GM23248 (cell line): ENCODE measurements at places on chromosomes 2 and 18. TPM values are rescaled to one million over a fixed set of nuclear protein-coding genes. Genes with fewer than 3 reads are reported as not detected.
A peak's percentile ranks its signal among the peaks of the same experiment; 100 is the strongest.

Gene MRPS9
- polyA plus RNA-seq = 22.2 and 22.5 TPM in 2 replicates

Gene FER1L5
- 0.05 and 0.08 TPM in 2 replicates for polyA plus RNA-seq

Gene EGR4
- 0.08 TPM in 1 of 2 replicates, not detected in the other for polyA plus RNA-seq

Gene GALR1
- polyA plus RNA-seq = not detected in 2 replicates

DNA sequence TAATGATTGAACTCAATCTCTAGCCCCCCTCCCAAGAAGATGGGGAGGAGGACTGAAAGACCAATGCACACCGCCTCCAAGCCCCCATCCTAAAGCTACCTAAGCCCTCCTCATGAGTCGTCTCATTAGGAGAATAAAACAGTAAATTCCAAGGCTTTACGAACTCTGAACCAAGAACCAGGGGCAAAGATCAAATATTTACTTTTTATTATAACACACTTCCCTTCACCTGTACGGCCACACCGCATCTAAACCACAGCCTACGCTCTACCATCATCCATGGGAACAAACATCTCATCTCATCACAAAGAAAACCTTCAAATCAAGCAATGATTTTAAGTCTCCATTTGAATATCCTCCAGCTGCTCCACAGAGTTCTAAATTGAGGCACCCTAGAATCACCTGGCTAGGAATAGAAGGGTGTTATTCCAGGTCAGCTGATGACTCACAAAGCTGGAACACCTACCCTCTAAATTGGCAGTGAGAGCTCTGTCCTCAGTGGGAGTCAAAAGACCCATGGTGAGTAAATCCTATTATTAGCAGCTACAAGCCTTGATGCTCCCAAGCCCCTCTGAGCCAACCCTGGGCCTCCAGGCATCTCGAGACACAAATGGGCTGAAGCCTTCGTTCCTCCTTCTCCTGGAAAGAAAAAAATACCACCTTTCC lies 45.6 kb upstream of the BZW1 start:
- H3K27ac ChIP-seq = peak overlapping the region; percentile 80
- H3K36me3 ChIP-seq = no peaks in the 10 kb centered on the region
- no peaks in the 10 kb centered on the region for H3K27me3 ChIP-seq
- no peak overlapping the region for H3K4me3 ChIP-seq
- DNase-seq = no peak

- no peak for DNase-seq
- H3K4me3 ChIP-seq = no peak overlapping the region
- H3K36me3 ChIP-seq = no peaks in the 10 kb centered on the region
- H3K4me1 ChIP-seq = 0 out of 2 replicates have a peak, but pooled peaks cover 3% of the 10 kb centered on the region
Measured at GRCh38 chr2:99734236-99734635, 244.4 kb upstream of the REV1 start.

DNA sequence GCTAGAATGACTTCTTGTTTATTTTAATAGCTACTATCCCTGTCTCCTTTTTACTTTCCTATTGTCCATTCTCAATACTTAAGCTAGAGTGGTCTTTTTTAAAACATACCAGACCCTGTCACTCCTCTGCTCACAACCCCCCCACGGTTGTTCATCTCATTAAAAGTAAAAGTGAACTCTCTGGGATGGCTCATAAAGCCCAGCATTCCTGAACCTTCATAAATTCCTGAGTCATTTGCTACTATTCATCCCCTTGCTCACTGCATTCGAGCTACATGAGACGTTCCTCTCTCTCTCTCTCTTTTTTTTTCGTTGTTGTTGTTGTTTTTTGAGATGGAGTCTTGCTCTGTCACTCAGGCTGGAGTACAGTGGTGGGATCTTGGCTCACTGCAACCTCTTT lies 148.7 kb upstream of the DSEL start:
- peaks cover 20% of the 10 kb centered on the region for H3K4me1 ChIP-seq
- 0 out of 2 replicates have a peak overlapping the region, but pooled peaks have one; percentile 2 for H3K4me3 ChIP-seq
- DNase-seq = peak; percentile 78
- H3K27me3 ChIP-seq = no peaks in the 10 kb centered on the region
- no peaks in the 10 kb centered on the region for H3K36me3 ChIP-seq

DNA sequence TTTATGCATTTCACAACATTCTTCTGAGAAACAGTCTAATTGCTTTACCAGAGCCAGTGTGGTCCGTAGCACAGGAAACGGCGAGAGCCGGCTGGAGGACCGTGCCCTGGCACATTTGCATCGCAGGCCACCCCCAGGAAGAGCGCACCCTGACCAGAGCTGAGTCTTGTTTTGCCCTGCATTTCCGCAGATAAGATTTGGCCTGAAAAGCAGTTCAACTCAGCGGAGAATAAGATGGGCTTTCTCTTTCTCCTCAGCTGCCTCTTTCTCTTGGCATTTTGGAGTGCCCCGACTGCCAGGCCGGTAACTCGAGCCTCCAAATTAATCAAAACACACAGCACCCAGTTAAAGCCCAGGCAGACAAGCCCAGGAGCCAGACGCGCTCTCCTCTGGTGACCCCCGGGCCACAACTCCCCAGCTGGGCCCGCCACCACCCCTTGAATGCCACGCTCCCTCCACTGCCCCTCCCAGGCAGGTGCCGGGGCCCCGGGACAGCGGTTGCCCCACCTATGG lies 464 bp downstream of the COL4A4 start:
- H3K4me1 ChIP-seq = 0 out of 2 replicates have a peak, but pooled peaks cover 3% of the 10 kb centered on the region
- H3K27me3 ChIP-seq = peaks cover 42% of the 10 kb centered on the region
- H3K4me3 ChIP-seq = peak overlapping the region; percentile 74
- no peaks in the 10 kb centered on the region for H3K36me3 ChIP-seq
- H3K27ac ChIP-seq = no peak overlapping the region

- peak; percentile 76 for DNase-seq
- peaks cover 8% of the 10 kb centered on the region for H3K4me1 ChIP-seq
- no peak overlapping the region for H3K4me3 ChIP-seq
- no peak overlapping the region for H3K27ac ChIP-seq
- no peaks in the 10 kb centered on the region for H3K36me3 ChIP-seq
- no peaks in the 10 kb centered on the region for H3K27me3 ChIP-seq
Measured at GRCh38 chr2:215973954-215974699, 39.2 kb downstream of the MREG start.

DNA sequence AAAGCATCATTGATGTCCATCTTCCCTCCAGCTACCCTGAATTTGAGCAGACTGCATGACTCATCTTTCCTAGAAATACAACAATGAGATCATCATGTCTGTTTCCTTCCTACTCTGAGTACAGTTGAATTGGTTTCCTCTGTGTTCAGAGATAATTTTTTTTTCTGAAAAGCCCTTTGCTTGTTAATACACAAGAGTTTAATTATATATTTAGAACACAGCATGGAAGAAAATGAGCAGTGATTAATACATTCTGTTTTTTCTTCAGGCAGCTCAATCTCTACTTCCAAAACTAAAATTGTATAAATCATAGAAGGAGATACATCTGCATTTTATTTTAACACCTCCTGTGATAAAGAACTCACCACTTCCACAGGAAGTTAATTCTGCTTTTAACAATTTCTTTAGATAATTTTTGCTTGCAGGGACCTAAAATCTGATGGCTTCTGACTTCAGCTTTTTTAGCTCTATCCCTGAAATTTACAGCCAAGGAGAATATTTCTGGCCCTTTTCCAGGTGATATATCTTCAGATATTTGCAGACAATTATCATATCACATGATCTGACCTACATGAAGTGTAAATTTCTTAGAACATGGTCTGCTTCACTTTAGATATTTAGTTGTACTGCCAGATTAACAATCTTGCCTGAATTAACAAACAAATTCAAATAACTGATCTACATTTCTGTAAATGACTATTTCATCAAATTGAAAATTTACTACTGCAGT lies 249.0 kb downstream of the TRIB2 start:
- peaks cover 14% of the 10 kb centered on the region for H3K4me1 ChIP-seq
- peak; percentile 86 for DNase-seq
- no peak overlapping the region for H3K4me3 ChIP-seq
- no peak overlapping the region for H3K27ac ChIP-seq
- H3K27me3 ChIP-seq = no peaks in the 10 kb centered on the region

GRCh38 chr2:129379411-129379810 lies 600.1 kb upstream of the RAB6C start:
- no peak overlapping the region for H3K4me3 ChIP-seq
- H3K36me3 ChIP-seq = no peaks in the 10 kb centered on the region
- H3K27ac ChIP-seq = no peak overlapping the region
- no peaks in the 10 kb centered on the region for H3K27me3 ChIP-seq

DNA sequence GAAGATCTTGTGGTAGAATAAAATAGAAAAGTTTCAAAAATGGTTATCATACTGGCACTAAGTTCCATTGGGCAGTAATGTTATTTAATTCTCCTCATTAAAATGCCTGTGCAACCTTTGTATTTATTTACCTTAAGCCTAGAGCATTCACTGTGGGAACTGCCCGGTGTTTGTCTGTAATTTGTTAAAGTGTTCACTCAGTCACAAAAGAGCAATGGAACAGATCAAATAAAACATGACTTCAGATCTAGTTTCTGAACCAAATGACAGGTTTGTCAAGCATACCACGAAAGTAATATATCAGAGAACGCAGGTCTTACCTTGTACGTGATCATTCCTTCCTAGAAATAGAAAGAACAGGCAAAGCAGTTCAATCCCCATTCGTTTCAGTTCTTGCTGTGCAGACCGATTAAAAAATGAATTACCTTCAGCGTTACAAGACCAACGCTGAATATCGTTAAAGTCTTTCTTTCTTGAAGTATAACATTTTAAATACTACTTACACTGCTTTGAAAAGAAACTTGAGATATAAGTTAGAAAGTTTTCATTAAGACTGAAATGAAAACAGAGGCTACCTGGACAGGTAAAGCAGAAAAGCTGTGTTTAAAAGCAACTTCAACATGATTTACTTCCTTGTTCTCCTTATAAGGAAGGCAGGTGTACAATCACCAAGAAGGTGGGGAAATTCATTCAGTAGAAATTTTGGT lies at the start of gene ITGB6:
Gene ITGB6, minus strand, starts transcription at position 590 of the 707 bp plus-strand sequence. Its CDS starts 209 bp downstream, at position 381.
- no peak for DNase-seq
- H3K4me3 ChIP-seq = no peak within 1 kb of the TSS
- H3K27me3 ChIP-seq = no peaks in the 10 kb centered on the region
- no peak within 1 kb of the TSS for H3K27ac ChIP-seq

DNA sequence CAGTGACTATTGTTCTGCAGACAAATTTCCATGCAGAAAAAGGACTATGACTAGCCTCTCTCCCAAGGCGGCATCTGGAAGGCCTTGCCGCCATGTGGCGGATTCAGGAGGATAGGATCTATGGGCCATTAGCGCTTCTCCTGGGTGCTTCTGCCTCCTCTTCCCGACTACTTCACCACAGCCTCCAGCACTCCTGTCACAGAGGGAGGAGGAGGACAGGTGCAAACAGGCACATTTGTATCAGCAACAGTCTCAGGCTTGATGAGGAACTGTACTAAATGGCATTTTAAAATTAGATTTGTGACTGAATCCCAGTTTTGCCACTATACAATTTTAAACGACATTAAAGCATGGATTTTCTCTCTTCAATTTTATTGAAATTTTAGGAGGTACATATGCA lies 114.9 kb downstream of the NOL10 start:
- no peaks in the 10 kb centered on the region for H3K27me3 ChIP-seq
- peaks cover 15% of the 10 kb centered on the region for H3K4me1 ChIP-seq
- H3K27ac ChIP-seq = no peak overlapping the region
- H3K36me3 ChIP-seq = peaks cover 42% of the 10 kb centered on the region
- no peak for DNase-seq
- H3K4me3 ChIP-seq = no peak overlapping the region

DNA sequence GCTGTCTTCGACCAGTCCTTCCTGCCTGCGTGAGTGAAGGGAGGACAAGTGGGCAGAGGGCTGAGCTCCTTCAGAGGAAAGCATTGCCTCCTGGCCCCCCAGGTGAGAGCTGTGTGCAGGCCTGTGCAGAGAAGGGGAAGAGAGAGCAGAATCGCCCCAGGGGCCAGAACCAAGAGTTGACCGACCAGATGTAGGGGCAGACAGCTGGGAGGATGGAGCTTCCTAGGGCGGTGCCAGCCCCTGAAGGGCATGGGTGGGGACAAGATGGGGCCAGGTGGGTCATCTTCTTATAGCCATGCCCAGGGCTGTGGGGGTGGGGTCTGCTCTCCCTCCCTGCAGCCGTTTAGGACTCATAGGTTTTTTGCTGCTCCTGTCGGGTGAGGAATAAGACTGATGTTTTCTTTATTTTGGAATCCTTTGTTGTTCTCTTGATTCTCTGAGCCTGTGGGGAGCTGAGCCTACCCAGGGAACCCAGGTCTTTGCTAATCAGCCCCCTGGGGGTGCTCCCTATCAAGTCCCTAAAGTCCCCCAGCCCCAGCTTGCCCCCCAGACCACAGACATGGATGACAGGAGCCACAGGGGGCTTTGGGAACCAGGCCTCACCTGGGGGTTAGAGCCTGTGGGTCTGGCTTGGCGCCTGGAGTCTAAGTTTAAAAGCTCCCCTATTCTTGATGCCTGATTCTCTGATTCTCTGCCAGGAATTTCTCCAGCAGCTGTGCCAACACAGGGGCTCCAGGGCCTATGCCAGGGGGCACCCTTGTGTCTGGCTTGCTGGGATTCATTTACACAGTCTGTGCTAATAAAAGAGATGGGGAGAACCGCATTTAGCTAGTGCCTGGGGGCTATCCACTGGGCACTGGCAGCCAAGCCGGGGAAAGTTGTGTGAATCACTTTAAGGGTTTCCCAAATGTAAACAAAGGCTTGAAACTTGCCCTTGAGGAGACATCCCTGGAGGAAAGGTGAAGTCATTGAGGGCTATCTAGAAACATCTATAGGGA lies 9.3 kb upstream of the EFHD1 start:
- peak; percentile 8 for DNase-seq
- H3K36me3 ChIP-seq = no peaks in the 10 kb centered on the region
- no peak overlapping the region for H3K27ac ChIP-seq
- no peaks in the 10 kb centered on the region for H3K4me1 ChIP-seq
- peaks cover 25% of the 10 kb centered on the region for H3K27me3 ChIP-seq
- no peak overlapping the region for H3K4me3 ChIP-seq

DNA sequence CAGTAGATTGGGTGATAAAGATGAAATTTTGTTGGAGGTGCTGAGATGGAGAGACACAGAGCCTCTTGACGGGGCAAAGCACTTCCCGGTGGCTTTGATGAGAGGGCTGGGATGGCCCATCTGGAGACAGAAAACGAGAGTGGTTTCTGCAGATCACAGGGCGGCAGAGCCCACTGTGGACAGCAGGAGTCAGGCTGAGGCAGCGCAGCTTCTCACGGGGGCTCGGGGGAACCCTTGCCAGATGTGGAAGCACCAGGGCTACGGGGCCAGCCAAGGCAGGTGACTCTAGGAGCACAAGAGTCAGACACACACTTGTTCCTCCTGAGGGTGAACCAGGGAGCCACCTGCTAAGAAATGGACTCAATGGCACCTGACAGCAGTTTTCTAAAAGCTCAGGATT lies 78.5 kb downstream of the TPO start:
- H3K4me1 ChIP-seq = no peaks in the 10 kb centered on the region
- H3K27me3 ChIP-seq = peaks cover 12% of the 10 kb centered on the region; the same call in 1 of the 2 replicates
- DNase-seq = no peak
- no peaks in the 10 kb centered on the region for H3K36me3 ChIP-seq
- H3K4me3 ChIP-seq = no peak overlapping the region

DNA sequence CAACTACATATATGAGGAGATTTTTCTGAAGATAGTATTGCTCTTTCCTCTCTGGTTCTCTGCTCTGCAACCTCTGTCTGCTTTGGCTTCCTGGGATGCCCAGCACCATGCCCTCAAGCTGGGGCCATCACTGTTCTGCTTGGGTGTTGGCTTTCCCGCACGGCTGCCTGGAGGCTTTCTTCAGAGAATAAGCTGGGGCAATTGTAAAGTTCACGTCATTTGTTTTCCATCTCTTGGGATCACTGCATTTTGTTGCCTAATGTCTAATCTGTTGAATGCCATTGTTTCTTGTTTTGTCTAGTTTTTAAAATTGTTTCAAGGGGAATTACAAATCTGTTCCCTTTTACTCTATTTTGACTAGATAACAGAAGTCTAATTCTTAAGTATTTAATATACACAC lies 437.3 kb upstream of the NRP2 start:
- peak overlapping the region; percentile 42 for H3K27ac ChIP-seq
- peak overlapping the region; percentile 15; the same call in 1 of the 2 replicates for H3K4me3 ChIP-seq
- peaks cover 19% of the 10 kb centered on the region for H3K4me1 ChIP-seq
- DNase-seq = peak; percentile 28
